NCI-H2029 treated with DMSO at 0.1 percent for 48 hours (cell line): ENCODE measurements at places on chromosomes 3 and 15.
A peak's percentile ranks its signal among the peaks of the same experiment; 100 is the strongest.

DNA sequence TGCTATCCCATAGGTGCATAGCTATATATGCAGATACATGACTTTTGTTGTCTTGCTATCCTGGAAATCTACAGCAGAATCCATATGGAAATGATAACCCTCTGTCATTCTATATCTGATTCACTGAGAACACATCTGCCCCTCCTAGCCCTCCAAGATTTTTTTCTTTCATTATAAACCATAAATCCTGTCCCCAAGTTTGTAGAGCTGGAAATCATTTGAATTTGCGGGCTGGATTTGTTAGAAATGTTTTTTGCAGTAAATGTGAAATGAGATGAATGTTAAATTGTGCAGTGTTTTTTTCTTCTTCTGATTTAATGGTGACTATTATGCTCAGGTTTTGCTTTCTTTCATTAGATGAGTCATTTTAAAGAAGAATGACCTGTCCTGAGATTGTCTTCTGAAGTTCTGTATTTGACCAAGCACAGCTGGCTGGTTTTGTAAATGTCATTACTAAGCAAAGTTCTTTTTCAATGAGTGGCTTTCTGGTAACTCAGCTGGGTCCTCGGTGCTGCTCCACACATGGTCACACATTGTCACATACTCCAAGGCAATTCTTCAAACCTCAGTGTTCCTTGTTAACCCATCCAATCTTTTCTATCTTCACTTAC lies 25.3 kb upstream of the ABHD17C start:
- no peak for DNase-seq

- no peak for DNase-seq
These were observed 6.8 kb downstream of the PCSK6 start for GRCh38 chr15:101482526-101483371.

DNA sequence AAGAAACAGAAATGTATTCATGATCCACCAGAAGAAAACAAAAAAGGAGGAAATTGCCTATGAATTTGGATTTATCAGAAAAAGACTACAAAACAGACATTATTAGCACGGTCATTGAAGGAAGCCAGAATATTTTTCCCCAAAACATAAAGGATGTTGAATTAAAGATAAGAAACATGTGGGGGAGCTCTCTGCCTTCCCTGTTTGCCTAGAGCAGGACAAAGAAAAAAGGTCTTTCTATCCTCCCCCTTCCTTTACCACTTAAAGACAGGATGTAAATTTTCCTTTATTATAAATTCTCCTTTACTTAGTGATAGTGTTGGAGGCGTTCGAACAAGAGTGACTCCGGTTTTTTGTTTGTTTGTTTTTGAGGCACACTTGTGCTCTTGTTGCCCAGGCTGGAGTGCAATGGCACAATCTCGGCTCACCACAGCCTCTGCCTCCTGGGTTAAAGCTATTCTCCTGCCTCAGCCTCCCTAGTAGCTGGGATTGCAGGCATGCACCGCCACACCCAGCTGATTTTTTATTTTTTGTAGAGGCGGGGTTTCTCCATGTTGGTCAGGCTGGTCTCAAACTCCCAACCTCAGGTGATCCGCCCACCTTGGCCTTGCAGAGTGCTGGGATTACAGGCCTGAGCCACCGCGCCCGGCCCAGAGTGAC lies 14.9 kb upstream of the RPN1 start:
- DNase-seq: no peak

GRCh38 chr15:77066971-77067690 lies 3.8 kb downstream of the TSPAN3 start:
- peak; percentile 9 for DNase-seq

GRCh38 chr15:85527895-85528294 lies 147.5 kb downstream of the AKAP13 start:
- no peak for DNase-seq

DNA sequence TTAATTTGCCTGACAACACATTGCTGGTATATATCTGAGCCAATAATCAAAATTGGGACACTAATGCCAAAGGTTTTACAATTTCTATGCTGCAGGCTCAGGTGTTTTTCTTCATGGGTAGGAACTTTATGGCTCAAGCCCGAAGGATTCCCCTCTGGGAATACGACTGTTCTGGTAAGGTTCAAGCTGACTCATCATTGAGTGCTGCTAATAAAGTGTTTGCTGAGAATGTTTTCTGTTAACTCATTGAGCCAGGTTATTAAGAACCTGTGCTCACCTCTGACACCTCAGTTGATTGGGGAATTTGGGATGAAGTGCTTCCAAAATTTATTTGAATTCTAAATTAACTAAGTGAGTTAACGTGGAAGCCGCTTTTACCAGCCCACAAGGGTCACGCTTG lies 135.8 kb upstream of the CTDSPL start:
- DNase-seq: no peak

- no peak for DNase-seq
These were observed 880 bp downstream of the PPP4R2 start for GRCh38 chr3:72997421-72997961.

DNA sequence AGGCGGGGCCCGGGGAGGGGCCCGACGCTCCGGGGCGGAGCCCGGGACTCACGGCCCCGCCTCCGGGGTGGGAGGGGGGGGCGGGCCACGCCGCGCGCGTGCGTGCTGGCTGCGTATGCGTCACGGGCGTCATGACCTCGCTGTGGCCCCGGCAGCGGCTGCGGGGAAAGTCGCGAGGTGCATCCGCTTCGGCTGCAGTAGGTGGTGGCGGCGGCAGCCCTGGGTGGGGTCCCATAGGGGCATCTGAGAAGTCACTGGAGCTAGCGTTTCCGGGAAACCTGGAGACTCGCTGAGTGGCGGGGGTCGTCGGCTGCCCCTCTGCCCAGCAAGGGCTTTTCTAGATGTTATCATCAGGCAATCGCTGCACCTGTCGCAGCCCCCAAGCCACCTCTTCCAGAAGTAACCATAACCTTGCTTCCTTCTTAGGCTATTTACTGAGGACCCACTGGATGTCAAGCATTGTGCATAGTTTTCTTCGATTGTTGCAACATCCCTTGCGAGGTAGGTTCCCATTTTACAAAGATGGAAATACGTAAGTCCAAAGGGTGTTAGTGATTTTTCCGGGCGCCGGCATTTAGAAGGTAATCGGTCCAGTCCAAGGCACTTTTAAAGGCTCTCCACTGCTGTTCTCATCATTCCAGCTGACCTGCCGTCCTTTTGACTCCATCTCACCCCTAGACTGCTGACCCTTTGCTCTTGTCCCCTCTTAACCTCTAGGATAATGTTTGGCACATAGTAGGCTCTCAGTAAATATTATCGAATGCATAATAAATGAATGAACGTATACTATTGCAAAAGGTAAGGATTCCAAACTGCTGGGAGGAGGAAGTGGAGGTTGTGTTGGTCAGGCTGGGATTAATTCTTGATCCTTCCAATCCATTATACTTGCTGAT lies at the start of gene GDPGP1:
GDPGP1 (plus strand) TSS at position 114 of the 893 bp plus-strand sequence. CDS start 6,700 bp downstream, outside the sequence.
- no peak for DNase-seq

DNA sequence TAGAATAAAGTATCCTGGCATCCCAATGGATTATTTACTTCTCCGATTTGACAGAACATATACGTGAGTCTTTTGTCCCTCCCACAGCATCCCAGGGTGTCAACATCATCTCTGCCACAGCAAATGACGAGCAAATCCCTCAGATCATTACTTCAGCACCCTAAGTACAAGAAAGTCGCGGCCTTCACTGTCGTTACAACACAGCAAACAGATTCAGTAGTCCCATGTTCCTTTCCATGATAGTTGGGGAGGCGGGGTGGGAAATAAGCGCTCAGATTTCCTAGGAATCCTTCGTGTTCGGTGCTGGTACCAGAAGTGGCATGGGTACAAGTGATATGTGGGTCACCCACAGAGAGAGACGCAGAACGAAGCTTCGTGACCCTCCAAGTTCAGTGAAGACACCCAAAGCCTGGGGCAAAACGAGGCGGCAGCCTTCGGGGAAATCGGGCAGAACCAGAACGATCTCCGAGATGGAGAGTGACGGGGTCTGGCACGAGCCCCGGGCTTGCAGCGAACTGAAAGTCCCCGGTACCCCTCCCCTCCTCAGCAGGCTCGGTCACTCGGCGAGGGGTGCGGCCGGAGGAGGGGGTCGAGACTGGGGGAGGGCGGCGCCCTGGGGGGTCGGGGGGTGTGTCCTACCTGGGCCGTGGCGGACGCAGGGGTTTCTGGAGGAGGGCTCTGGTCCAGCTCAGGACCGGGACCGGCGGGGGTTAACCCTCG lies 619 bp downstream of the TTBK2 start:
- no peak for DNase-seq

DNA sequence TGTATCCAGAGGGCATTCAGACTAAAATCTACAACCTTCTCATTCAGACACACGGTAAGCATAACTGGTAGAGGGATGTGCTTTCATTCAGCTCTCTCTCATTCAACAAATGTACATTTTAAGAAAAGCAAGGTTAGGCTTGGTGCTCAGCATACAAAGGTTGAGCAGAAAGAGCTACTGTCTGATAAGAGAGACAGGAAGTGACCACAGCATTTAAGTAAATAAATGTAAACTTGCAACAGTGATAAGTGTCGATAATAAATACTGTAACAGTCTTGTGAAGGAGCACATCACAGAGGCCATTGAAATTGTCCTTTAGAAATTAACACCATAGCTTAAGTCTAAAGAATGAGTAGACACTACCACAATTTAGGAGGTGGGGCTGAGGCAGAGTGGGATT lies 3.4 kb downstream of the CD96 start:
- DNase-seq: no peak

DNA sequence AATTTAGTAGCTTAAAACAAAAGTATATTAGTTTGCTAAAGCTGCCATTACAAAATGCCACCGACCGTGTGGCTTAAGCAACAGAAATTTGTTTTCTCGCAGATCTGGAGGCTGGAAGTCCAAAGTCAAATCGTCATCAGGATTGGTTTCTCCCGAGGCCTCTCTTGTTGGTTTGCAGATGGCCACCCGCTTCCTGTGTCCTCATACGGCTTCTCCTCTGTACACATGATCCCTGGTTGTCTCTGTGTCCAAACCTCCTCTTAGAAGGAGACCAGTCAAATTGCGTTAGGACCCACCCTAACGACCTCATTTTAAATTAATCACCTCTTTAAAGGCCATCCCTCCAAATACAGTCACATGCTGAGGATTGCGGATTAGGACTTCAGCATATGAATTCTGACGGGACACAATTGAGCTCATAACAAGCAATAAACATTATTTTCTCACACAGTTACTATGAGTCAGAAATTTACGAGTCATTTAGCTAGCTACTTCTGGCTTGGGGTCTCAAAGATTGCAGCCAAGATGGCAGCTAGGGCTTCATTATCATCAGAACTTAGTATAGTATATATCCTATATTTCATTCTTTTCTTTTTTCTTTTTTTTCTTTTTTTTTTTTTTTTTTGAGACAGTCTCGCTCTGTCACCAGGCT lies 58.4 kb downstream of the RPL39L start:
- no peak for DNase-seq

- DNase-seq: no peak
These were observed 32.3 kb downstream of the SLC9C1 start for GRCh38 chr3:112261742-112262141.

DNA sequence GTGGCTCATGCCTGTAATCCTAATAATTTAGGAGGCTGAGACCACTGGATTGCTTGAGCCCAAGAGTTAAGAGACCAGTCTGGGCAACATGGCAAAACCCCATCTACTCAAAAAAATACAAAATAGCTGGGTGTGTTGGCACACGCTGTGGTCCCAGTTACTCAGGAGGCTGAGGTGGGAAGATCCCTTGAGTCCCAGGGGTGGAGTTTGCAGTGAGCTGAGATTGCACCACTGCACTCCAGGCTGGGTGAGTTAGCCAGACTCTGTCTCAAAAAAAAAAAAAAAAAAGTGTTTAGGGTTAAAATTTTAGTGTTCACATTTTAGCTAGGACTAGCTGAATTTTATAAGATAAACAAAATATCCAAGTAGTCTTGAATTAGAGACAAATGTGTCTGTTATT lies 1340.1 kb upstream of the EPHA6 start:
- DNase-seq: no peak

DNA sequence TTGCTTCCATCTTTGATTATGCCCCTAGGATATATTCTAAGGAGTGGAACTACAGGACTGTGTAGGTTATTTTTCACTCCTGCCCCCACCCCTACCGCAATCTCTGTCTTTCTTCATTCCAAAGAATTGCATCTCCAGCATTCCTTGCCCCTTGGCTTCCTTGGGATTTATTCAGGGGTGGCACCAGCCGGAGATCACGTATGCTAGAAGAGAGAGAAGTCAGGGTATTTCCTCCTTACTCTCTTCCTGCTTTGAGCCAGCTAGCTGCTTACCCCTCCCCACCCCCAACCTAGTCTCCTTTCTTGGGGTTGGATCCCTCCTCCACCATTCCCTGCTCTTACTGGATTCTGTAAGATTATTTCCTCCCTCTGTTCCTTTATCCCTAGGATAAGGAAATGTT lies 35.0 kb upstream of the DENND4A start:
- DNase-seq: no peak

DNA sequence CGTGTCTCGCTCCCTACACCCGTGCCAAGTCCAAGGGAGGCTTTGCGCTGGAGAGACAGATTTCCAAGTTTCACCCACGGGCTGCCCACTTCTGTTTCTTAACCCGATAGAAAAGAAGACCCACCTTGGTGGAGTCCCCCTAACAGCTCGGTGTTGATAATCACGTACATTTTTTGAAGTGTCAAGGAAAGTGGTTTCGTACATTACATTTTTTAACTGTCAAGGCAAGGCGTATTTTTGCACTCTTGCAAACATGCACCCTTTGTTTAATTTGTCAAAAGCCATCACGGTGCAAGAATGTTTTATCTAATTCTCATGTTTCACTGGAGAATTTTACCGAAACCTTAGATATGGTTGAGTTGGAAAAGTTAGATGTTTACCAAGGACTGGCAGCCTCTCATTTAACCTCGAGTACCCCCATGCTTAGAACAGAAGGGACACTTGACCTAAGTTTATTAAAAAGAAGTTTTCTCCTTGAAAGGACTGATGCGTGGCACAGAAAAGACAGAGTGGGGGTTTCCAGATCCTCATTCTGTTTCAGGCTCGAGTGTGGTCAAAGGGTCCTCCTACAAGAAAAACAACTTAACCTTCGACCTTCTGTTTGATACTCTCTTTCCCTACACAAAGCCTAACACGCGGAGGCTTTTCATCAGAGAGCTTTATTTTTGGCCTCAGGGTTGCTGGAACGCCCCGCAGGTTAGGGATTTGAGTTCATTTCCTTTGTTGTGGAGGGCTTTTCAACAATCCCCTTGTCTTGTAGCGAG lies 882 bp downstream of the GXYLT2 start:
- DNase-seq: no peak

GRCh38 chr3:53160660-53161449 lies at the start of gene PRKCD:
Gene PRKCD (plus strand): TSS chr3:53161209. CDS start chr3:53178423, 17,214 bp downstream.
- no peak for DNase-seq

GRCh38 chr3:187623285-187623814 lies 46.8 kb downstream of the SST start:
- DNase-seq: no peak

GRCh38 chr3:27659279-27660021 lies 62.7 kb downstream of the EOMES start:
- DNase-seq: peak; percentile 50

GRCh38 chr15:35374661-35375060 lies 171.3 kb downstream of the DPH6 start:
- no peak for DNase-seq

DNA sequence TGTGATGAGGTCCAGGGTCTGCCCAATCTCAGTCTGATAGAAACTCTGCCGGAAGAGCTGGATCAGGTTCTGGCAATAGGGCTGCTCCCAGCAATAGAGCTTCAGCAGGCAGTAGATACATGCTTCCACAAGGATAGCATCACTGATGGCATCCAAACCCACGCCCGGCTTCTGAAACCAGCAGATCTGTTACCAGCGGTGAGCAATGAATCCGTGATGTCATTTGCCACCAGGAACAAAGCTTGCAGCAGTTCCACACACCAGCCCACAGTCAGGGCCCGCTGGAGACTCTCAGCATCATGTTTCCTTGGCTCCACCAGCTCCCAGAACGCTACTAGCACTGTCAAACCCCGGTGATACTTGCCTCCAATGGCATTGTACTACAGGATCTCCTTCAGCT lies 19.3 kb upstream of the TTBK2 start:
- no peak for DNase-seq
